Stimulated activated CD8-positive, alpha-beta memory T cell treated with anti-CD3 and anti-CD28 coated beads, Interleukin-4, amount 100 ng/mL, for 48 hours (primary cell): ENCODE measurements at places on chromosomes 7 and 10.
A peak's percentile ranks its signal among the peaks of the same experiment; 100 is the strongest.

DNA sequence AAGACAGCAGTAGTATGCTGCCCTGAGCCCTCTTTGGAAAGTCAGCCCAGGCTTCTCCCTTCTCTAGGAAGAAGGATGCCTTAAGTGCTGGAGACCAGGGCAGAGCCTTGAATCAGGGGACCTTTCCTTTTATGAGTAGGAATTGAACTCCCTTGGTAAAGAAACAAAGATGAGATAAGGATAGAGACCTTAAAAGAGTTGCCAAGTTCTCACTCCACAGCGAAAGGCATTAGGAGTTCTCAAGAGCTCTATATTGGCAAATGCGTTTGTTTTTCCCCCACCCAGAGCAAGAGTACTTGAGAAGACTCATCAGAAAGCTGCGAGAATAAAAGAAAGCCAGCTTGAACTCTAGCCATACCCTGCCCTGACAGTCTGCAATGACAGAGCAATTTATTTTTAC is 72.9 kb upstream of the OGDHL start:
- no peak for DNase-seq

DNA sequence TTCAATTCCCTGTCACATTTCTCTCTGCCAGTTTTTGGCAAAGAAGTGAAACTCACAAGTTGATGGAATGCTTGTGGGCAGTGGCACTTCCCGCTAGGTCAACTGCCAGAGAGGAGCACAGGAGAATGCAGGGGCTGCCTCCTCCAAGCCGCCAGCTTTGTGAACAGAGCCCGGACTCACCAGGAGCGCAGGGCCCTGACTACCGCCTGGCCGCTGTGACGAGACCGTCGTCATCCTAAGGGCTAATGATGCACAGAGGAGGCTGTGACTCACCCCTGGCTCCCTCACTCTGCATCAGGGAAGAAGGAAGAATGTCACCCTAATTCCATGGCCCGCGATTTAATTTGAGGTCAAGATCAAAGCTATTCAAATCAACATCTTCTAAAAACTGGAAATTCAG is 123.9 kb downstream of the TAX1BP1 start:
- no peak for DNase-seq

DNA sequence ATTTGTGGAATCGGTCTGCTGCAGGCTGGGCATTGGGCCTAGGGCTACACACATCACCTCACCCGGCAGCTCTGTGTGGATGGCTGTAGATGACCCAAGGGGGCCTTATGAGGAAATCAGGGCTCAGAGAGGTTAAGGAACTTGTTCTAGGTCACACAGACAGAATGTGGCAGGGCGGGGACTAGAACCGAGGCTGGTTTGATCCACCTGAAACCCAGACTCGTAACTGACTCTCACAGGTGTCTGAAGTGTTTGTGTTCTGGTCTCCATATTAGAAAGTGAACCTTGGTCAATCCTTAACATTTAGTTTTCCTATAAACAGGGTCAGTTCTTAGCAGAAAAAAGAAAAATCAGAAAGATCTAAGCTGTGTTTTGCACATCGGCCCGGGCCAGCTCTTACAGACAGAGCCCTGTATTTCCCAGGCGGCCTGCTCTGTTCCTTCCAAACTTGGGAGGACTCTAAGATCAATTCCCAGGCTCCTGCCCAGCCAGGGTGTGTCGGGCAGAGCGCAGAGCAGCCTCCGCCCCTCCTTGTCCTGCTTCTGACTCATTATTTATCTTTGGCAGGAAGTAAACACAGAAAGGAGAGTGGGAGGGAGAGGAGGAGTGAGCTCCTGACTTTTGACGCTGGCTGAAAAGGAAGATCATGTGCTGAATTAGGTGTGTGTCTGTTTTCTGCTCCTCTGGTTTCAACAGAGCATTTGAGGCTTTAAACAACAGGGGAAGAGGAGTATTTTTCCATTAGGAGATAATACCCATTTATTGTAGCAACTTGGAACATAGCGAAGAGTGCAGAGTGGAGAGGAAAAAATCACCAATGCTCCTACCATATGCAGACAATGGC is 74.1 kb downstream of the TACC2 start:
- DNase-seq: no peak

DNA sequence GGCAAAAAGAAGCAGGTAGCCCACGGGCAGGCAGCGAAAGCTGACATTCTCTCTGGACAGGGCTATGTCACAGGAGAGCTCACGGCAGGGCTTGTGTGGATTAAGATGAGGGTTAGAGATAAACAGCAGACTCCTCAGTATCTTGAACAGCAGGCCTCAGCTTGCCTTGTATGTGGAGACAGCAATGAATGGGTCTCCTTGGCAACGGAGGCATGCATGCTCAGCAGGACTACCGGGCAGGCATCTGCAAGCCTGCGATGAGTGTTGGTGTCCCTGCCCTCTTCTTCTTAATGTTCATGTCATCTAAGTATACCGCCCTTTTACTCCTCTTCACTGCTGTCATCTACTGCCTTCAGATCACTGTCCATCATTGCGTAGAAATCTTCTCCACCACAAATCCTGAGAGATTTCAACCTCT is 81.9 kb upstream of the C1GALT1 start:
- no peak for DNase-seq

GRCh38 chr7:133746305-133746704 is 380.8 kb upstream of the LRGUK start:
- no peak for DNase-seq

- DNase-seq: peak; percentile 18
Observed at GRCh38 chr10:44995914-44996669, 4.6 kb upstream of the ZNF22 start.

GRCh38 chr7:132430861-132431822 is 145.1 kb downstream of the PLXNA4 start:
- DNase-seq: peak; percentile 63

- no peak for DNase-seq
Observed at GRCh38 chr7:75715864-75716263, 22.9 kb downstream of the HIP1 start.

DNA sequence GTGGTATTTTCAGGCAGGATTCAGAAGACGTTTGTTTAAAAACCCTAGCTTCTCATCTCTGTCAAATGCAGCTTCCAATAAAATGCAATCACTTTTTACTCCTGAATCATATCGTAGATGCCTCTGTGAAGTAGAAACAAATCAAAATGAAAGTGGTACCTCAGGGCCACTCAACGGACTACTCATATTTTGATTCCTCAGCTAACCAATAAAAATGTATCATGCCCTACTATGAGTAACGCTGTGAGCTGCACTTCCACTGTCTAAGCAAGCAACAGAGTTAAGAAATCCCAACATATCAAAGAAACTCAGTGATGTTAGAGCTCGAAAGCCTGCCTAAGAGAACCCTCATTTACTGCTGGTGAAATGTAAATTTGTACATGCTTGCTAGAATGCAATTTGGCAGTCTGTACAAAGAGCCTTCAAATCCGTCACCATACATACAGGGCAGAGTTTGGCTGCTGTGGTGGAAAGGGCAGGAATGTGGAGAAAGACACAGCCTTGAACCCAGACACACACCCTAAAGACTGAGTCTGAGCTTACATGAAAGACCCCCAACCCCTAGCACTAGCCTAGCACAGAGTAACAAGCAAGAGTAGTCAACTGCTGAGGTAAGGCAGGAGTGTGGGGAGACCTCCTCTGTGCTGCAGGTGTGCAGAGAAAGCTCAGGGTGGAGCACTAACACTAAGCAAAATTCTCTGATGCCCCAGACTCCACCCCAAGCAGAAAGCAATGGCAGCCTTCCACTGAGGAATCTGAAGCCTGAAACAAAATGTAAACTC is 151.5 kb downstream of the ANK3 start:
- no peak for DNase-seq

DNA sequence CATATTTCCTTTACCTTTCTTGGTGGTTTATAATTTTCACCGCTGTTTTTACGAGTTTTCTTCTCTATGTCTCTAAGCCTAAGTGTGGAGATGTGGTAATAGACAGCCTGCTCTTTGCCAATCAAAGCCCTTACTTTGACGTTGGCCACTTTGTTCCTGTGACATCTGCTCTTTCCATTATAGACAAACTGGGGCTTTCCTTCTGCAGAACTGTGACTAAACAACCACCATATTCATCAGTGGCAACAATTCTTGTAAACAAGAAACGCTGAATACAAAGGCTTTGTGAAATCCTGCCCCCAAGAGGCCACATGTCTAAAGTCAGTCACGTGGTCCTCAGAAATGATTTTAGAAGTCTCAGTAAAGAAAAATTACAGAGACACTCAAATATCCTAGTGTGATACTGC is 59.6 kb upstream of the CAPZA2 start:
- peak; percentile 39 for DNase-seq

- DNase-seq: no peak
Observed at GRCh38 chr7:50358779-50359178, 54.3 kb downstream of the IKZF1 start.

DNA sequence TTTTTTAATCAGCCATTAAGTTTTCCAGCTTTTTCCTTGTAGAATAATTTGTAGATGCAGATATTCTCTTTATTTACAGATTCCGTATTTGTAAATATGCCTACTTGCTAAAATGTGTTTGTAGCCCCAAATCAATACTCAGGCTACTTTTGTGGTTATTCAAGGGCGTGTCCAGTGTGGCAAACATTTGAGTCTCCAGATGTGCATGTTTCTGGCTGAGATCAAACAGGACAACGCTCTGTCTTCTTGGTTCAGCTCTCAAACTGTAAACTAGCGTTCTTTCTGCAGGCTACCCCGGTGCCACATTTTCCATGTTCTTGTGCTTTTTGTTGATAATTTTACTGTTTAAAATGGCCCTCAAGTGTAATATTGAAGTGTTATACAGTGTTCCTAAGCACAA is 16.2 kb upstream of the OR2A5 start:
- DNase-seq: no peak

- no peak for DNase-seq
Observed at GRCh38 chr10:102668326-102669107, 24.2 kb downstream of the TRIM8 start.

- peak; percentile 58 for DNase-seq
Observed at GRCh38 chr7:5528071-5528814, 104.6 kb upstream of the TNRC18 start.
